IPS DF 6.9 (cell line): ENCODE measurements at places on chromosomes 2 and 18.

DNA sequence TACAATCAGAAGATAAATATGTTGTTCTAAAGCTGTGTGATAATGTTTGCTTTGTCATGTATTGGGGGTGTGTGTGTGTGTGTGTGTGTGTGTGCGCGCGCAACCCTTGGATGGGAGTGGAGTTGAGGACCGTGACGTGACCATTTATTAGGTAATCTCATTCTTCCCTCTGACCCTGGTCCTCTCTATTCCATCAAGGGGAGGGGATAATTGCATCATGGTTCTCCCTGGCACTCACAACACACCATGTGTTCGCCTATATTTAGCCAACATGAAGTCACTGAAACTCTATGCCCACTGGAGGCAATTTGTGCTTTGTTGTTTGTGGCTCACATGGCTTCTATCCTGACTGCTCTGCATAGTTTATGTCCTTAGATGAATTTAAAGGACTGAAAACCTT, 79.8 kb upstream of the LRPPRC start:
- DNase-seq: no peak

GRCh38 chr2:215241791-215242305, 70.0 kb upstream of the ATIC start:
- no peak for DNase-seq

DNA sequence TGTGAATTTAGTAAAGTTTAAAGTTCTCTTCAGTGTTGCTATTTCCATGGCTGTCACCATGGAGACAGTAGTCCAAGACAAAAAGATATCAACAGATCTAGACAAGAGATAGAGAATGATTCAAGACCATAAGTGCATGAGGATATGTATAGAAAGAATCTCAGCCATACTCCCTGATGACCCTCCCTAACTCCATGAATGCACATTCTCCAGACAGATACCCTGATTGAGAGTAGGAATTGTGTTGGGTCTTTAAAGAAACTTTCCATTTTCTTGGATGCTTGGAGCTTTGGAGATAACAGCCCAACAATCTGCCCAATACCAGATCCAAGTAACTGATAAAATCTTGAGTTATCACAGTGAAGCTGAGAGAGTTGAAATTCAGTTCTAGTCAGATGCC, 1601.2 kb upstream of the CELF4 start:
- no peak for DNase-seq

- DNase-seq: no peak
Observed at GRCh38 chr2:205827809-205828365, 145.6 kb downstream of the NRP2 start.

- DNase-seq: no peak
Observed at GRCh38 chr18:46416706-46417638, 240.0 kb downstream of the LOXHD1 start.

- DNase-seq: no peak
Observed at GRCh38 chr18:76958692-76959341, 136.5 kb downstream of the ZNF236 start.

DNA sequence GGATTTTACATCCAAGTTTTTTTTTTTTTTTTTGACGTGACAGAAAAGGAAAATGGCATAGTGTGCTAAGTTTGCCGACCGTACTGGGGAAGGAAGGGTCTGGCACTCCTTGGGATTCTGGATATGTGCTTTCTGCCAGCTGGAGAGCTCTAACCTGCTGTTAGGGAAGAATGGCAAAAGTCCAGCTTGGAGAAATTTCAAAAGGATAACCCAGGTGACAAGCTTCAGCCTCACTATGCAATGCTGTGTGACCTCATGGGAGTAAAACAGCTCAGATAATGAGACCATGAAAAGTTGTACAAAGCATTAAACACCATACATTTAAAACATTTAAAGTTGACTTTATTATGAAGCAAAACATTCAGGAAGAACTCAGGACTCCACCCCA, 10.3 kb upstream of the GPR45 start:
- no peak for DNase-seq

- no peak for DNase-seq
Observed at GRCh38 chr2:158505448-158505934, 48.7 kb downstream of the PKP4 start.

DNA sequence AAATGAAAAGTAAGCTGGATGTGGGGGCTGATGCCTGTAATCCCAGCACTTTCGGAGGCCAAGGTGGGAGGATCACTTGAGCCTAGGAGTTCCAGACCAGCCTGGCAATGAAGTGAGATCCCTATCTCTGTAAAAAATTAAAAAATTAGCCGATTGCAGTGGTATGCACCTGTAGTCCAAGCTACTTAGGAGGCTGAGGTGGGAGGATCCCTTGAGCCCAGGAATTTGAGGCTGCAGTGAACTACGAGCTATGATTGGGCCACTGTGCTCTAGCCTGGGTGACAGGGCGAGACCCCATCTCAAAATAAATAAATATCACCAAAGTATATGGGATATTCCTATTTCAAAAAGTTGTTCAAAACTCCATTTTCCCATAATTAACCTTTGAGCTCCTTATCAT, 101.1 kb upstream of the FZD5 start:
- DNase-seq: no peak

GRCh38 chr2:21754164-21754788, 630.5 kb downstream of the TDRD15 start:
- DNase-seq: no peak

GRCh38 chr2:208266553-208266893, 468 bp downstream of the PIKFYVE start:
- DNase-seq: no peak

DNA sequence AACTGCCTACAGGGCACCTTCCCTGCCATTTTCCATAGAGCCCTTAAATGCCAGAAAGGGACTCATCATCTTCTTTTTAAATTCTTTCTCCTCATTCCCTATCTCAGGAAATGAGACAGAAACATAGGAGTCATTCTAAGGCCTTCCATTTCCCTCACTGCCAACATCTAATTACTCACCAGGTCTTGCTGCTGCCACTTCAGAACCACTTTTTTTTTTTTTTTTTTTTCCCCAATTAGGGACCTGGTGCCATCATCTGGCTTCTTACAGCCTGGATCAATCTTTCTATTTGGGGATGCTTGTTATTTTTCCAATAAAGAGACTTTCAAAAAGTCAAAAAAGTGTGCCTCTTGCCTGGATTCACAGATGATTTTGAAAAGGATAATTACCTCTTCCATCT, 373.4 kb downstream of the LPIN1 start:
- no peak for DNase-seq

- no peak for DNase-seq
Observed at GRCh38 chr2:18860179-18860578, 270.8 kb upstream of the NT5C1B start.

- DNase-seq: no peak
Observed at GRCh38 chr18:36578871-36579710, 249.7 kb downstream of the TPGS2 start.

GRCh38 chr2:222561817-222562645, 93.9 kb downstream of the FARSB start:
- DNase-seq: peak; percentile 58

DNA sequence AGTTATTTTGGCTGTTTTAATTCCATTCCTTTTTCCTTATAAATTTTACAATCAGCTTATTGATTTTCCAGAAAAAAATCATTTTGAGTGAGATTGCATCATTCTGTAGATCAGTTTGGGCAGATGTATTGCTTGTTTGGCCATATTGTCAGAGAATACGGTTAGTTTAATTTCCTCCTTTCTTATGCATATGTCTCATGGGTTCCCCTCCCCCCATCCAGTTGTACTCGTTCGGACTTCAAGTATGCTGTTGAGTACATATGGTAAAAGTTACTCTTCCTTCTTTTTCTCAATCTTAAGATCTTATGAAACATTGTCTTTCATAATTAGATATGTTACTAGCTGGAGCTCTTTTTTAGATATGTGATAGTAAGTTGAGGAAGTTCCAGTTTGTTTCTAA, 131.2 kb upstream of the TTC27 start:
- DNase-seq: peak; percentile 7

- no peak for DNase-seq
Observed at GRCh38 chr2:165587335-165587938, 117.9 kb downstream of the CSRNP3 start.

- DNase-seq: no peak
Observed at GRCh38 chr2:64750001-64750816, 96.5 kb upstream of the SERTAD2 start.

GRCh38 chr18:3060667-3061580, 48.0 kb upstream of the LPIN2 start:
- no peak for DNase-seq
